ENCODE measurements at places on chromosomes 7 and 10.

- DNase-seq, result no peak
Measured at GRCh38 chr10:87865241-87865881, 1.9 kb downstream of the PTEN start.

DNA sequence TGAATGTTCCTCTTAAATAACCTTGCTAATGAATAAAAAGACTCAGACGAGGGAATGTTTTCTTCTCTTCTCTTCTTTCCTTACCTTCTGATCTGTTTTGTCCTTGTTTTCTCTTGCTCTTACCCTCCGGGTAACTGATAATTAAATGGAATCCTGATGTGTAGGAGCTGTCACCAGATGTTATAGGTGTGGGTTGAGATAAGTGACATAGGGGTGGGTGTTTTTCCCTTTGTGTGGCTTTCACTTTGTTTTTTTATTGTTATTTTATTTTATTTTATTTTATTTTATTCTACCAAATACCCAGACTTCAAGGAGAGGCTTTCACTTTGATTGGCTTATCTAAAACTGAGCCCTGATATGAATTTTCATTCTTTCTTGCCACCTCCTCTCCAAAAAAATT, 25.5 kb downstream of the ANLN start:
- no peak for DNase-seq

DNA sequence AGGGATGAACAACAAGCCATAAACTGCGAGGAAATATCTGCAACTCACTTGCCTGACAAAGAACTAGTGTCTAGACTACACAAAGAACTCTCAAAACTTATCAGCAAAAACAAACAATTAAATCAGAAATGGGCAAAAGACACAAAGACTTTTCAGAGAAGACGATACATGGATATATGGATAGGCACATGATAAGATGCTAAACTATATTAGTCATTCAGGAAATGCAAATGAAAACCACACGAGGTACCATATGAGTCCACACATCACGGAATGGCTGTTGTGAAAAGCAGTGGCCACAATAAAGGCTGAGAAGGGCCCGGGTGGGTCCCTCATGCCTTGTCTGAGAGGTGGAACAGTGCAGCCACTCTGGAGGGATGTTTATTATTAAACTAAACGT, 267.8 kb downstream of the WDR37 start:
- no peak for DNase-seq

GRCh38 chr10:101577121-101577871, 10.8 kb downstream of the POLL start:
- no peak for DNase-seq

DNA sequence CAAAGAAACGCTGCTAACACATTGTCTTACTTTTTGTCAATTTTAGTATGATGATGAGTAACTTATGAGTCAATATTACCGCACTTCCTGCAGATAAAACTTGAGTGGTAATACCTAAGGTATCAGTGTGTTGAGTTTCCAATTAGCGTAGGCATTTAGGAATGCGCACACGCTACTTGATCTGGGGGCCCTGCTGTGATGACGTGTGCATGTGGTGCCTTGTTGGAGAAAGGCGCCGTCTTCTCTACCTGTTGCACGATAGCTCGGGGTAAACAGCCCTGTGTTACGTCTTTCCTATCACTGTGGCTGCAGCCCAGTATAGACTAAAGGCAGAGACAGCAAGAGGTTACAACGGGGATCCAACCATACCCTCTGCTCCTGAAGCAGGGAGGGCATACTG, 476.8 kb upstream of the ADARB2 start:
- peak; percentile 1 for DNase-seq

DNA sequence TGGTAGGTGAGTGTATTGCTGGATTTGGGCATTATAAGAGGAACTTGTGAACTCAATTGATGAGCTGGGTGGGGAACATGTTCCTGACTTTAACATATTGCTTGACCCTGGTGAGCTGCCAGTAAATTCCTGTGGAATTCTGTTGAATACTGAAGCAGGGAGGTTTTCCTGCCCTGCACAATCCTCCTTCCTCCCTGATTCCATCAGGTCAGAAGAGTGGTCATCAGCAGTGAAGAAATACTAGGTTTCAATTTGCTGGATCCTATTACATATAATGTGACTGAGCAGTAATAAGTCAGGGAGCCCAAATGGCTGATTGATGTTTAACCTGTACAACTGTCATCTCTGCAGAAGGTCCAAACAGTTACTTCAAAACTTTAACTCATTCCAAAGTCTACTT, 581.2 kb downstream of the SUGCT start:
- peak; percentile 48 for DNase-seq

DNA sequence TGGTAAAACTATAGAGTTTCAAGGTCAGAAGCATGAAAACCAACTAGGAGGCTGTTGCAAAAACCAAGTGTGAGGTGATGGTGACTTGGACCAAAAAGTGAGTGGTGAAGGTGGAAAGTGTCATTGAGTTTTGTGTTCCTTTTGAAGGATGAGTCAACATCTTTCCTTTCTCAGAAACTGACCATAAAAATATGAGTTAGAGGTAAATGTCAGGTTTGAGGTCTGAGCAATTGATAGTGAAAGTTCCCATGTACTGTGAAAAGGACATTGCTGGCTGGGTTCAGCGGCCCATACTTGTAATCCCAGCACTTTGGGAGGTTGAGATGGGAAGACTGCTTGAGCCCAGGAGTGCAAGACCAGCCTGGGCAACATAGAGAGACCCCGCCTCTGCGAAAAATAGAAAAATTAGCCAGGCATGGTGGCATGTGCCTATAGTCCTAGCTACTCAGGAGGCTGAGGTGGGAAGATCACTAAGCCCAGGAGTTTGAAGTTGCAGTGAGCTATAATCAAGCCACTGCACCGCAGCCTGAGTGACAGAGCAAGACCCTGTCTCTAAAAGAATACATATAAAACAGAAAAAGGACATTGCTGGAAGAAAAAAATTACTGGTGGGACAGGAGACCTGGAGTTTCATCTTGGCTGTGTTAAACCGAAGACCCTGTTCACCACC, 89.3 kb upstream of the ARID5B start:
- no peak for DNase-seq

- no peak for DNase-seq
Measured at GRCh38 chr10:89219513-89220218, 12.5 kb upstream of the CH25H start.

DNA sequence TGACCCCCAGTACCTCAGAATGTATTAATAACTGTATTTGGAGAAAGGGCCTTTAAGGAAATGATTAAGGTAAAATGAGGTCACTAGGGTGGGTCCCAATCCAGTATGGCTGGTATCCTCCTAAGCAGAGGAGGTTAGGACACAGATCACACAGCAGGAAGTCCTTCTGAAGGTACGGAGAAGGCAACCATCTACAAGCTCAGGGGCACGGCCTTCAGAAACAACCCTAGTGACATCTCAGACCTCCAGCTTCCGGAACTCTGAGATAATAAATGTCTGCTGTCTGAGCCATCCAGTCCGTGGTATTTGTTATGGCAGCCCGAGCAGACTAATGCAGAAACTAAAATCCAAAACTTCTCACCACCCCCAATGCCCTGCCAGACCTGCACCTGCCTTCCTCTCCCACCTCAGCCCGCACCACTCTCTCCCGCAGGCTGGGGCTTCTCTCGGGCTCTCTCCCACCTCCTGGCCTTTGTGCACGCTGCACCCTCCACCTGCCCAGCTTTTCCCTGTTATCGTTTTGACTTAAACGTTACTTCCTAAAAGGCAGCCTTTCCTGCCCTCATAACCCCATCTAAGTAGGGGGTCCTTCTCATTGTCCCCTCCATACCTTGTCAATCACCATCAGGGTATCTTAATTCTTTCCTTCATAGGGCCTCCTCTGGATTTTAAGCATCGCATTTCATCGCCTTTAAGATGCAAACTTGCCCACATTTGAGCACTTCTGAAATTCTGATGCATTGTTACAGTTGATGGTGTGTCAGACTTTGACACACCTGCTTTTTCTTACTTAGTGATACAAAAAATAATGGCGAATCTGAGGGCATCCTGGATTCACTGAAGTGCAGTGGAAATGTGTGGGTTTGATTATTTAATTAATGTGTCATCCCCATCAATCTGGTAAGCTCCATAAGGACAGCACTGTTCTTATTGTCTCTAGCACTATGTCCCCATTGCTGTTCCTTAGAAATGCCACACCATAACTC, 32.2 kb upstream of the AQP1 start:
- no peak for DNase-seq

DNA sequence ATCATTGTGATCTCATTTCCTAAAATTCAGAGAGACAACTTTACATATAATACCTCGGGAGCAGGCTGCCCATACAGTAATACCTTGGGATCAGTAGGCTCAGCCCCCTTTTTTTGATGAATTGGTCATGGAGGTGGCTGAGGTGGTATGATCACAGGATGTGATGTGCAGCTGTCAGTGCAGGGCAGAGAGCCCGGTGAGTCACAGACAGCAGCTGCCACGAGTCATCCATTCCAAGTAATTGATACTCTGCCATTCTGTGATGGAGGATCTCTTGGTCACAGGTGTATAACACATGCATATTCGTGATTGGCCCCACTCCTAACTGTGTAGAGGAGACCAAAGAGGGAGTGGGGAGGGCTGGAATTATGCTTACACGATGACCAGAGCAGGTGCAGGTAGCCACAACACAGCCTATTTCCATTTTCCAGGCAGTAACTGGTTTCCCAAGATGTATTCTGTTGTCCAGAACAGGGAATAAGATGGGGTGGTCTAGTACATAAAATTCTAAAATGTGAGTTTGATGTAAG, 14.1 kb downstream of the NRCAM start:
- DNase-seq, result no peak

GRCh38 chr10:120131183-120131582, 238.7 kb downstream of the SEC23IP start:
- peak; percentile 81 for DNase-seq

- DNase-seq, result no peak
Measured at GRCh38 chr10:83522456-83522855, 616.9 kb upstream of the GHITM start.

GRCh38 chr7:157704365-157704764, 367.6 kb downstream of the DNAJB6 start:
- no peak for DNase-seq

- DNase-seq, result no peak
Measured at GRCh38 chr7:107230334-107230733, 61.5 kb downstream of the HBP1 start.

Measured in cardiac muscle cell (in vitro differentiated cells and primary cell).